Nephron progenitor cell (in vitro differentiated cells): ENCODE measurements at places on chromosomes 12 and 14.

- no peak for DNase-seq
Measured at GRCh38 chr12:12523229-12523628, 39.4 kb downstream of the DUSP16 start.

DNA sequence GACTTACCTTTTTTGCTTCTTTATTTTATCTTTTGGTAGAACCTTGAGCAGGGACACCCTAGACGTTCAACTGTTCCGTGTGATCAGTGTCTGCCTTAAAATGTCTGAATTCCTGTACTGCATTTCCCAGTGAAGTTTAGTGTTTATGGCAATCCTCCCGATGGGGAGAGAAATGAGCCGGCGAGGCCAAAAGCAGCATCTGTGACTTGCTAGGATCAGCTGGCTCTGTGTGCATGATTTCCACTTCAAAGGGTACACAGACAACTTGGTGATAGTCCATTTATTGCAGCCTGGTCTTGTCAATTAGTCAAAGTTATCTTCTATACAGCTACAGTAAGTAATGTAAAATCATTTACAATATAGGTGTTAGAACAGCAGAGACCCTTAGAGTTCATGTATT lies 768.5 kb downstream of the DIO2 start:
- no peak for DNase-seq

DNA sequence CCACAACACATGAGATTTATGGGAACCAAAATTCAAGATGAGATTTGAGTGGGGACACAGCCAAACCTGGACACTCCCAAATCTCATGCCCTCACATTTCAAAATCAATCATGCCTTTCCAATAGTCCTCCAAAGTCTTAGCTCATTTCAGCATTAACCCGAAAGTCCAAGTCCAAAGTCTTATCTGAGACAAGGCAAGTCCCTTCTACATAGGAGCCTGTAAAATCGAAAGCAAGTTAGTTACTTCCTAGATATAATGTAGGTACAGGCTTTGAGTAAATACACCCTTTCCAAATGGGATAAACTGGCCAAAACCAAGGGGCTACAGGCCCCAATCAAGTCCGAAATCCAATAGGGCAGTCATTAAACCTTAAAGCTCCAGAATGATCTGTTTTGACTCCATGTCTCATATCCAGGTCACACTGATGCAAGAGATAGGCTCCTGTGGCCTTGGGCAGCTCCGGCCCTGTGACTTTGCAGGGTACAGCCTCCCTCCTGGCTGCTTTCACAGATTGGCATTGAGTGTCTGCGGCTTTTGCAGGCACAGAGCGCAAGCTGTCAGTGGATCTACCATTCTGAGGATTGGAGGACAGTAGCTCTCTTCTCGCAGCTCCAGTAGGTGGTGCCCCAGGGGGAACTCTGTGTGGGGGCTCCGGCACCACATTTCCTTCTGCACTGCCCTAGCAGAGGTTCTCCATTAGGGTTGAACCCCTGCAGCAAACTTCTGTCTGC lies 60.1 kb downstream of the LRIG3 start:
- DNase-seq = no peak

GRCh38 chr12:34406996-34407300 lies 384.7 kb downstream of the ALG10 start:
- DNase-seq = no peak

DNA sequence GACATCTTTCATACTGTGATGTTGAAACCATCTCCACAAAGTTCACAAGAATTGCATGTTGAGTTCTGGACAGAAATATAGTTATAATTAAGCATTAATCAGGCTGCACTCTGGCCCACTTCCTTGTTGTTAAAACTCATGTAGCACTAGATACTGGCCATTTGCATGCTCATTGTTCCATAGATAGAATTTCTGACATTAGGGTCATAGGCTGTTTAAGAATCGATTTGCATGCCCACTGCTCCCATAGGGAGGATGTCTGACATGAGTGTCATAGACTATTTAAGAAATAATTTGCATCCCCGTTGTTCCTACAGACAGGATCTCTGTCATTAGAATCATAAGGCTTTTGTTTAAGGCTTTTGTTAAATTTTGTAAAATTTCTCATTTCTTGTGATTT lies 50.2 kb downstream of the MYF5 start:
- no peak for DNase-seq

DNA sequence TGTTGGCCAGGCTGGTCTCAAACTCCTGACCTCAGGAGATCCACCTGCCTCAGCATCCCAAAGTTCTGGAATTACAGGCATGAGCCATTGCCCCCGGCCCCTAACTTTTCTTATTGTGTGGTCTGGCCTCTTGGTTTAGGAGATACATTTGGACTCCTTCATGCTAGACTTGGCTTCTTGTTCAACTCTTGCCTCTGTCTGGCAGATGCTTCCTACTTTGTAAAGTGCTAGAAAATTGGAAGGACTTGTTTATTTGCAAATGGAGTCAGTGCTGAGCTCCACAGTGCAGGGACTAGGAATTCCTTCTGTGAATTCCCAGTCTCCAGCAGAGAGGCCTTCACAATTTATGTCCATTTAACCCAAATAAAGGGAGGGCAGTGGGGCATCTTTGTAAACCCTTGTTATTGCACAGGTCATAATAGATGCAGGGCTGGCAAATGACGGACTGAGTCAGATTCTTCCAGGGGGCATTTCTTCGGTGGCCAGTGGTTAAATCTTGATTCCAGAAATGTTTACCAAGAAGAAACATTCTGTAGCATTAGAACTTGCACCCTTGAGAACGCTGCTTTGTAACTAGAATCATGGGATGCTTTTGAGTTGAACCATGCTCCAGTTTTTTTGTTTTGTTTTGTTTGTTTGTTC lies 73.8 kb upstream of the TBX3 start:
- no peak for DNase-seq

DNA sequence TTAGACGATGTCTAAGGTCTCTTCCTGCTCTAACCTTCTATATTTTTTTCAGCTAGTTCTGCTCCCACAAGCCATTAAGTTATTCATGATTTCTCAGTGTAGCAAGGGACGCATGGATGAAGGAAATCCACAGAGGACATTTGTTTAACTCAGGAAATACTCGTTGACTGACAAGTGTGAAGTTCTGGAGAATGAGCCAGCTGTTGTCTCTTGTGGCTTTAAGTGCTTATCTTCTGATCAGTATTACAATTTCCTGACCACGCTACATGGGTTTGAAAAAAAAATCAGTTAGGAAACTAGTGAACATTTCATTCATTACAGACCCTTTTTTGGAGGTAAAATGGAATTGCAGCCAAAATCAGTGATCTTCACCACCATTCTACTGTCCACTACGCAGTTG lies 53.1 kb downstream of the GUCY2C start:
- DNase-seq = no peak

- no peak for DNase-seq
Measured at GRCh38 chr12:68001486-68002466, 12.5 kb downstream of the IFNG-AS1 start.

DNA sequence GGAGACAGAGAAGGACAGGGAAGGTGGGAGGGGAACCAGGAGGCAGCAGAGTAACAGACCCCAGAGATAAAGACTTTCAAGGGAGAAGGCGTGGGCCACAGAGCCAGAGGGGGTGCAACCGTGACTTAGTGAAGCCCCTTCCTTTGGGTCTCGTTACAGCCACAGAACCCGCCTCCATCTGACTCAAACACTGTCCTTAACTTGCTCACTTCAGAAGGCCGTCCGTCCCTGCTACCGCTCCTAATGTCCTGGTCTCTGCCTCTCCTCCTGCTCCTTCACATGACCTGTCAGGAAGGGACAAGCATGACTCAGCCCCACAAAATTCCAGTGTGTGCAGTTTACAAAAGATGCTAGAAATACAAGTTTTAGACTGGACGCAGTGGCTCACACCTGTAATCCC lies 18.0 kb downstream of the RIMBP2 start:
- DNase-seq = no peak

DNA sequence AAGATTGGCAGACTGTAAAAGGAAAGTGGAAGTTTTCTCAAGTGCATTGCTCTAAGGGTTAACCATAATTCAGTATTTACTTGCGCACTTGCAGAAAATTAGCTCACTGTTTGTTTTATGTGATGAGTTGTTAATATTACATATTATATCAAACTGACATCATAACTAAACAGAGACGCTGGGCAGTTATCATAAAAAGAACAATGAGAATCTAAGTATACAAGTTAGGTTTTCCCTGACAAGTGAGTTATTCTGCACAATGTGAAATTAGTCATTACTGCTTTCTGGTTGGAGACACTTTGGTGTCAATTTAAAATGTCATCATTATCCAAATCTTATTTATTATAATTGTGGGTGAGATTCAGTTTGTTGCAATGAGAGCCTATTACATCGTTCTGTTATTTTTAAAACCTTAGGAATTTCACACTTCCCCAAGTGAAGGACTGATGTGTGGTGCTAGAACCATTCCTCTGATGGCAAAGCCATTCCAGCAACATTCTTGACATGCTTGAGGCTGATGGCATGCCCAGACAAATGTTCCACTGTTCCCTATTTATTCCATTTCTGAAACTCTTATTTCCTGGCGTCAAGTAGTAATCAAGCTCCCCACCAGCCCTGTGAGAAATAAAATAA lies 90.1 kb upstream of the FLRT2 start:
- no peak for DNase-seq

DNA sequence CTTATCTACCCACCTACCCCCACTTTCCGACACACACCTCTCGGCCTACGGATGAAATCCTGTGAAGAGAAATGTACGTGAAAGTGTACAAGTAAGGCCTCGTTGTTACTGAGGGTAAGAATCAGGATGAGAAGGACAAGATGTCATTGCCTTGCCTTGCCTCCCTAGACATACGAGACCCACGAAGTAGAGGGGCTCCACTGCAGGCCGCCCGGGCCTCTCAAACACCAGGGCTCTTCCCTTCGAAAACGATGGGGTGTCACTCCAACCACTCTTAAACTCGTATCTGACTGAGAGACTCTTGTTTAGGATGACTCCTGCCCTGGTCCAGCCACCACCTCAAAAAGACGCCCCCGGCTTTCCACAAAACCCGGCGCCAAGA lies 498 bp downstream of the RACGAP1 start:
- no peak for DNase-seq

DNA sequence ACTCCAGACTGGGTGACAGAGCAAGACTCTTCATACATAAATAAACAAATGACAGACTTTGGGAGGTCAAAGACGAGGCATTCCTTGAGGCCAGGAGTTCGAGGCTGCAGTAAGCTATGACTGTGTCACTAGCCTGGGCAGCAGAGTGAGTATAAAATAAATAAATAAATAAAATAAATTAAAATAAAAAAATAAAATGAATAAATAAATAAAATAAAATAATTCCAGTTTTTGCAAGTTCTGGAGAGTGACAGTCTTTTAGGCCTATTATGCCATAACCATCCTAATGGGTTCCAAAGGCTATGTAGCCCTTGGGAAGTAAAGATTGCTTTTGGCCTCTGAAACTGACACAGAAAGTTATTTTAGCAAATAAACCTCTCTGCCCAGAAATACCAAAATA lies 16.5 kb upstream of the NRDE2 start:
- DNase-seq = no peak

DNA sequence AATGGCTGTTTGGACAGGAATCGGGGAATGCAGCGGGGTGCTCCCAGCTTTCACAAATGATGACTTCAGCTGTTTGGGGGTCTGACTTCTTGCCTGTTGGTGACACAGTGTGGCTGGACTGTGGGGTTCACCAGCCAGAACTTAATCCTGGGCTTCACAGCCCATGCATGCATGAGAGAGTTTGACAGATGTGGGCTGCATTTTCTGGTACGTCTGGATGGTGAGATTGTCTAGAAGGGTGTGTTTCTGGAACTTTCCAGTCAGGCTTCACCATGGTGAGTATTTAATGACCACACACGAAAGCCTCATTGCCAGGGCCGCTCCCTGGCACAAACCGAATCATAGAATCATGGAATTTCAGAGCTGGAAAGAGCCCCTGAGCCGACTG lies 29.6 kb downstream of the CHST11 start:
- DNase-seq = no peak

- no peak for DNase-seq
Measured at GRCh38 chr14:36915081-36915480, 253.4 kb downstream of the PAX9 start.

GRCh38 chr12:95674631-95675030 lies 115.9 kb downstream of the NTN4 start:
- no peak for DNase-seq

- no peak for DNase-seq
Measured at GRCh38 chr12:121114019-121114639, 18.5 kb upstream of the P2RX7 start.

DNA sequence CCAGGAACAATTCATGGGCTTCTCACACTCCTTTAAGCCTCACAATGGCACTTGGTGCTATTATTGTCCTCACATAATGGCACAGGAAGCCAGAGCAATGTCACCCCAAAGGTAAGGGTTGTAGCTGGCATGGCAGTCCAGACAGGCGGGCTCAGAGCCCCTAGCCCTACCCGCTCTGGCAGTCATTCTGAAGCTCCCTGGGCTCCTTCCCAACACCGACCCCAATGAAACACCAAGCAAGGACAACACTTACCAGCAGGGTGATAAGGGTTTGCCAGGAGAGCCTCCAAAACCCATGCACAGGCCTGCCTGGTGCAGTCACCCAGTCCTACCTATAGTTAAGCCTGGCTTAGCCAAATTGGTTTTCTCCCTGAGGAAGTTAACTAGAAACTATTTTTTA lies 30.8 kb downstream of the MAX start:
- DNase-seq = no peak

- DNase-seq = no peak
Measured at GRCh38 chr14:75069811-75070145, 337 bp downstream of the ZC2HC1C start.
